ENCODE measurements at places on chromosomes 3 and 15.
A peak's percentile ranks its signal among the peaks of the same experiment; 100 is the strongest.

DNA sequence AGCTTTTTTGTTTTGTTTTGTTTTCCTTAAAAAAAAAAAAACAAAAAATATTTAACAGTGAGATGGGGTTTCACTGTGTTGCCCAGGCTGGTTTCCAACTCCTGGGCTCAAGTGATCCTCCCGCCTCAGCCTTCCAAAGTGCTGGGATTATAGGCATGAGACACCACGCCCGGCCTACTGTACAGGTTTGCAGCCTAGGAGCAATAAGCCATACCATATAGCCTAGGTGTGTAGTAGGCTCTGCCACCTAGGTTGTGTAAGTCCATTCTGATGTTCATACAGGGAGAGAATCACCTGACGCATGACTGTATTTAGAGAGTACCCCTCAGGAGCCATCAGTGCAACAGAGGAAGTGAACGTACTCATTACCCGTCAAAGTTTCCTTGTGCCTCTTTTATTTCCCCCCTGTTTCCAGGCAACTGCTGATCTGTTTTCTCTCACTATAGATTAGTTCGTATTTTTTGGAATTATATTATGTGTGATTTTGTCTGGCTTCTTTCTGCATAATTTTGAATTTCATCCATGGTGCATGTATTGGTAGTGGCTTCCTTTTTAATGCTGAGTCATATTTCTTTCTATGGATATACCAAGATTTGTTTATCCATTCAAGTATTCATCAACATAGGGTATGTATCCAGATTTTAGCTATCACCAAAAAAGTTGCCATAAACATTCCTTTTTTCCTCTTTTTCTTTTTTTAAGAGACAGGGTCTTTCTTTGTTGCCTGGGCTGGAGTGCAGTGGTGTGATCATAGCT, 9.9 kb downstream of the ACAD9 start:
- no peak for DNase-seq

DNA sequence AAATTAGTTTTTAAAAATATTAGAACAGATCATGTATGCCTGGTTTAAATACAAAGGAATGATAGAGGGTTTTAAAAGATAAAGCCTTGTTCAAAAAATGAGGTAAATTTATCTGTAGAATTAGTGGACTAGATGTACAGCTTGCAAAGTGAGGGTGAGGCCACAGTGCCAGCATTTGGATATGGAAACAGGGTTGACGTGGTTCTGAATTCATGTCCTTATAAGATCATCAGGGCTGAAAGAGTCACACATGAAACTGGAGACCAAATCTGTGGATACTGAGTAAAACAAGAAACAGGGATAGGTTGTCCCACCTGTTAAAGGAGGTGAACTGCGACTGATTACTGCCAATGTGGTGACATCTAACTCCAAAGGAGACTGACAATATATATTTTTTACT, 46.3 kb downstream of the NCK1 start:
- no peak for DNase-seq

GRCh38 chr3:177764377-177764912, 567.2 kb upstream of the TBL1XR1 start:
- no peak for DNase-seq

- DNase-seq: no peak
Observed at GRCh38 chr3:32759342-32759741, 58.5 kb upstream of the TRIM71 start.

DNA sequence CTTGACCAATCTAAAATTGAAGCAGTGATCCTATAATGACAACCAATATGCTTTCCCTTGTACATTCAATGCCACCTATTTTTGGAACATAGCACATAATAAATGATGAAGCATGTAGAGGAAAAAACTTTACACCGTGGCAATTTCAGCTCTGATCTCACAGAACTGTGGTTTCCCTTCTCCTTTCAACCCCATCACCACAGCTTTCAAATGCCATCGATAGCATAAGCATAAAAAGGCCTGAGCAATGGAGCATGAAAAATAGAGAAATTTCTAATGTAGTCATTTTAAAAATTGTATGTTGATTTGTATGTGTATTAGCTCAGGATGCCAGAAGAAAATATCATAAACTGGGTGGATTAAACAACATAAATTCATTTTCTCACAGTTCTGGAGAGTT, 406.0 kb upstream of the TMCO5A start:
- DNase-seq: no peak

GRCh38 chr3:196629228-196629627, 10.3 kb upstream of the NRROS start:
- DNase-seq: no peak

DNA sequence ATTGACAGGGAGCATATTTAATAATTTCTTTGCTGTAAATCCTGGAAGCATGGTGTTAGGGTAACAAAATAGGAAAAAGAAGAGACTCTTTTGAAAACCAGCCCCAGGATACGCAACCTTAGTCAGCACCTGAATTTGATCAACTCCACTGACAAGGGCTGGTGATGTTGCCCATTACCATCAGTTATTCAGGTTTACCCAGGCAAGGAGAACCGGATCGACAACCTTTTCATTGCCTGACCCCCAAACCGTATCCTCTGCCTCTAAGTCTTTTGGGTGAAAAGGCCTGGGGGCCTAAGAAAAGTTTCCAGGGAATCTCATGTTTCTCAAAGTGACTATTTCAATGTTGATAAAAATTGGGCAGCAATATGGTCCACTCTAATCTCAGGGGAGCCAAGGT, 313.3 kb downstream of the KBTBD8 start:
- no peak for DNase-seq

GRCh38 chr3:9078561-9079240, 115.4 kb upstream of the RAD18 start:
- DNase-seq: no peak

DNA sequence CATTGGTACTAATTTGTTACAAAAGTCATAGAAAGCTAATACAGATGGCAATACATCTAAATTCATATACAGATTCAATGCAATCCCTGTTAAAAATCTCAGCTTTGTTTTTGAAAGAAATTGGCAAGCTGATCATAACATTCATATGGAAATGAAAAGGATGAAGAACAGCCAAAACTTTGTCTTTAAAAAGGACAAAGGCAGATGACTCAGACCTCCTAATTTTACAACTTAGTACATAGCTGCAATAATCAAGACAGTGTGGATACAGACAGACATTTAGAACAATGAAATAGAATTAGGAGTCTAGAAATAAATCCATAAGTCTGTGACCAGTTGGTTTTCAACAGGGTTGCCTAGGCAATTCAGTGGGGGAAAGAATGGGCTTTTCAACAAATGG, 63.3 kb downstream of the AQP9 start:
- no peak for DNase-seq

- no peak for DNase-seq
Observed at GRCh38 chr15:68107142-68107541, 53.0 kb downstream of the PIAS1 start.

- DNase-seq: no peak
Observed at GRCh38 chr3:150511122-150511821, 35.0 kb downstream of the SERP1 start.

- no peak for DNase-seq
Observed at GRCh38 chr3:9862391-9863057, 17.5 kb downstream of the CIDEC start.

GRCh38 chr15:72203507-72203837, 5.9 kb upstream of the GRAMD2A start:
- peak; percentile 99 for DNase-seq

- no peak for DNase-seq
Observed at GRCh38 chr15:77738038-77738370, 105.3 kb upstream of the LINGO1 start.

GRCh38 chr15:53580366-53580765, 179.1 kb downstream of the WDR72 start:
- DNase-seq: peak; percentile 5

DNA sequence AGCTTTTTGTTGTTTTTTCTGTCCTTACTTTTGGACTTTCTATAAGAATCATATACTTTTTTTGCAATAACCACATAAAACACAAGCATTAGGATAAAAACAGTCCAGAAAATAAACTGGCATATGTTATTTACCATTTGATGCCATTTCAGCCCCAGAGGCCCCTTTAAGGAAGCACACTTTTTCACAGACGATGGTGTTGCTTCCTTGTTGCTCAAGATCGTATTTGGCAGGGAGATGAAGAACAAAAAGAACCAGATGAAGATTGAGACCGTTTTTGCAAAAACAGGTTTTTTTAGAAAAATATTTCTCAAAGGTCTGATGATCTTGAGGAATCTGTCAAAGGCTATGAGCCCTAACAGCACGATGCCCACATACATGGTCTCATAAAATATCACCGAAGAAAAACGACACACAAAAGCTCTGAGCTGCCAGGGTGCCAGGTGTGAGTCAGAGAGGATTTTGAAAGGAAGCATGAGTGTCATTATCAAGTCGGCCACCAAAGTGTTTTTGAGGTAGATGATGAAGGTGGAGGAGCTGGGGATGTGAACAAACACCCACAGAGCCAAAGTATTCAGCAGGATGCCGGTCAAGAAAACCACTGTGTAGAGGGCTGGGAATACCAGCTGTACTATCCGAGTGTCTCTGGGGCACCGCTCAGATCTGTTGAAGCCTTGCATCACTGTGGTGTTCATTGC, 902 bp downstream of the P2RY13 start:
- DNase-seq: no peak

DNA sequence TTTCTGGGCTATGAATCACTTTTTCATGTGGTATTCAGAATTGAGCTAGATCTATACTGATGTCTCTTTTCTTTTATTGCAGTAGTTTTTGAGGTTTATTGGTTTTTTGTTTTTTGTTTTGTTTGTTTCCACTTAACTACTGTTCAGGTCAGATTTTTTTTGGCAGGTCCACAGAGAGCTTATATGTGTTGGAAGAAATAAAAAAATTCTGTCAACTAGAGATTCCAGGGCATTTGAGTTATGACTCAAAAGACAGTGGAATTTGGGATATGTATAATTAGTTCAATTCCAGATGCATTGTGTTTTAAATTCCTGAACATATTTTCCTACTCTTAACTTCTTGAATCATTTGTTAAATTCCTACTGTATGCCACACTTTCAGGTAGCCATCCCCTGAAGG, 727.2 kb downstream of the SI start:
- no peak for DNase-seq

DNA sequence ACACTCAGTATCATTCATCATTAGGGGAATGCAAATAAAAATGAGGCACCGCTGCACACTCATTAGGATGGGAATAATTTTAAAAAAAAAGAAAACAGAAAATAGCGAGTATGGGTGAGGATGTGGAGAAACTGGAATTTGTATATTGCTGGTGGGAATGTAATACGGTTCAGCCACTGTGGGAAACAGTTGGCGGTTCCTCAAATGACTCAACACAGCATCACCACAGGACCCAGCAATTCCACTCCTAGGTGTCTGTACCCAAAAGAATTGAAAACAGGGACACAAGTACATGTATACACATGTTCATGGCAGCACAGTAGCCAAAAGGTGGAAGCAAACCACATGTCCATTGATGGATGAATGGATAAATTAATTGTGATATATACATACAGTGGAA, 35.2 kb upstream of the RFTN1 start:
- DNase-seq: no peak

GRCh38 chr3:127805026-127805753, 17.1 kb downstream of the MGLL start:
- peak; percentile 64 for DNase-seq

- no peak for DNase-seq
Observed at GRCh38 chr3:153574445-153574844, 412.4 kb downstream of the RAP2B start.

GRCh38 chr3:61929617-61930016, 368.2 kb downstream of the PTPRG start:
- DNase-seq: no peak

- DNase-seq: no peak
Observed at GRCh38 chr15:40633178-40633577, 39.1 kb downstream of the KNL1 start.

GRCh38 chr15:60850903-60851302, 372.0 kb upstream of the ICE2 start:
- DNase-seq: no peak

DNA sequence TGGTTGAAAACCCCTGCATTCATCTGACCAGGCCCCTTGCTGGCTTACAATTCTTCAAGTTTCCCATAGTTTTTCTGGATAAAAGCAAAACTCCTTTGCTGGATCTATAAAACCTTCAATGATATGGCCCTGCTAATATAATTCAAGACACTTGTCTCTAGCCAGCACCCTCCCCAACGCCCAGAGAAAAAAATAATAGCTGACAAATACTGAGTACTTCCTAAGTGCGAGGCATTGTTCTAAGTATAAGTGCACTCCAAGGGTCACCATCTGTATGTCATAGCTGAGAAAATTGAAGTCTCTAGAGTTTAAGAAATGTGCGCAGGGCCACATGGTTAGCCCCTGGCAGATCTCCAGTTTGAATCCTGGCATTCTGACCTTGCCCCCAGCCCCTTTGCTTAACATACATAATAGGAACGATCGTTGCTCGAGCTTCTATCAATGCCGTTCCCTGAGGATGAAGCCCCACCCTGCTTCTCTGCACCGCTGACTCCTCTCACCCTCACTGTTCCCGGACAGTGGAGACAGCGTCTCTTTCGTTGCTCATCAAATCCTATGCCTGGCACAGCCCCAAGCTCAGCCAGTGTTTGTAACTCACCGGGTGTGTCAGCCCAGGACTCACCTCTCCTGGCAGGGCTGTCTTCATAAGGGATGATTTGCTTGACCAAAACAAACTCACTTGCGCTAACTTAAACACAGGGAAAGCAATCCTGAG, 377.1 kb upstream of the PROK2 start:
- DNase-seq: no peak

DNA sequence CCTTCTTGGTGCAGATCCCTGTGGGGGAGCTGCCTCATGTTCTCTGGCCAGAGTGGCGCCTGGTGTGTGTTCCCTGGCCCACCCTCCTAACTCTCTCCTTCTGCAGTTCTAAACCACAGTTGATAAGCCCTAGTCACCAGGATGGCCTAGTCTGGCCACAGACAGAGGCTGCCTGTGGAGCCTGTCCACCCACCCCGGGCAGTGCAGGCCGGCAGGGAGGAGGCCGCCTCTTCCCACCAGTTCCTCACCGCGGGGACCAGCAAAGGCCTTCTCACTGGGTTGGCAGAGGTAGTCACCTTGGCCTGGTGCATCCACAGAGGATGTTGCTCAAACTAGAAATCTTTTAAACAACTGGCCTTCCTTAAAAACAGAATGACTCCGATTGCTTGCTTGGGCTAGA, 276.4 kb upstream of the TTC14 start:
- DNase-seq: no peak

- DNase-seq: no peak
Observed at GRCh38 chr3:10582733-10583132, 77.3 kb upstream of the ATP2B2 start.

GRCh38 chr3:187570776-187571175, 99.4 kb downstream of the SST start:
- DNase-seq: no peak

- DNase-seq: no peak
Observed at GRCh38 chr15:77251662-77252061, 168.2 kb downstream of the PEAK1 start.

Measured in G401 (cell line).